ENCODE measurements at places on chromosomes 16 and 17.

GRCh38 chr16:9119795-9120194 lies 28.4 kb downstream of the HAPSTR1 start:
- peaks cover 63% of the 10 kb centered on the region for H3K36me3 ChIP-seq
- H3K27me3 ChIP-seq: no peaks in the 10 kb centered on the region
- peak; percentile 55 for DNase-seq

DNA sequence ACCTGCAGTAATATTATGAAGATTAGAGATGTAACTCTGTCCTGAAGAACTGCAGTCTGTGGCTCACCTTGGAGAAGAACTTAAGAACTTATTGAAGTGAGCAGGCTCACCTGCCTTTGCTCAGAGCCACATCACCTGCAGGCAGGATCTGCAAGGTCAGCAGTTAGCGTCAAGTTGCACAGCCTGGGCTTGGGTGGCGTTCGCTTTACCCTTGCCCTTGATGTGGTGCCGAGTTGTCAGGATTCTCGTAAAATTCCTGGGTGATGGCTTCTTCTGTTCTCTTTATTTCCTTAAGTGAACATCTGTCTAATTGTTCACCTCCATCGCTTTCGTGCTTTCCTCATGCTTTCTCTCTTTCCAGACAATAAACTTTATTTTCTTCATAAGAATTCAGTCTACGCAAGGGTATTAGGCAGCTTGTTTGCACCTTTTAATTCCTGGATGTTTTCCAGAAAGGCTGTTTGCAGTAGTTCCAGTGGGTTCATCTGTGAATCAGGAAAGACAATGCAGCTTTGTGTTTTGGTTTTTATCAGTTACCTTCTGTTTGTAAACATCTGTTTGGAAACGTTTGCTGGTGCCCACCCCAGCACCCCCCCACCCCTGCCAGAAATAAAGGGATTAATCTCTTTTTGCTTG lies 254.3 kb downstream of the WWOX start:
- H3K4me3 ChIP-seq: no peak overlapping the region
- H3K27ac ChIP-seq: no peak overlapping the region
- DNase-seq: no peak
- H3K27me3 ChIP-seq: no peaks in the 10 kb centered on the region
- H3K4me1 ChIP-seq: no peaks in the 10 kb centered on the region

DNA sequence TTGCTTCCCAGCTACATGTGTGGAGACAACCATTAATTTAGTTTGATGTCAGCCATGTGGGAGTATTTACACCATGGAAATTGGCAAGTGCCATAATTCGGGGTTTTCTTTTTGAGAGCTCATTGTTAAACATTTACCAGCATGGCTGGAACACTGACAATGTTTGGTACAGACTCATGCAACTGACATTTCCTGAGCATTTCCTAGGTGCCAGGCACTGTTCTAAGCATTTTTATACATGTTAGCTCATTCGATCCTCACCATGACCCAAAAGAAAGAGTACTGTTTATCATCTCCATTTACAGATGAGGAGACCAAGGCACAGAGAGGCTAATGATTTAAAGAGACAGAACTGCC lies 86.9 kb downstream of the FOXL1 start:
- peaks cover 42% of the 10 kb centered on the region for H3K4me1 ChIP-seq
- no peaks in the 10 kb centered on the region for H3K36me3 ChIP-seq
- H3K27ac ChIP-seq: peak overlapping the region; percentile 42

DNA sequence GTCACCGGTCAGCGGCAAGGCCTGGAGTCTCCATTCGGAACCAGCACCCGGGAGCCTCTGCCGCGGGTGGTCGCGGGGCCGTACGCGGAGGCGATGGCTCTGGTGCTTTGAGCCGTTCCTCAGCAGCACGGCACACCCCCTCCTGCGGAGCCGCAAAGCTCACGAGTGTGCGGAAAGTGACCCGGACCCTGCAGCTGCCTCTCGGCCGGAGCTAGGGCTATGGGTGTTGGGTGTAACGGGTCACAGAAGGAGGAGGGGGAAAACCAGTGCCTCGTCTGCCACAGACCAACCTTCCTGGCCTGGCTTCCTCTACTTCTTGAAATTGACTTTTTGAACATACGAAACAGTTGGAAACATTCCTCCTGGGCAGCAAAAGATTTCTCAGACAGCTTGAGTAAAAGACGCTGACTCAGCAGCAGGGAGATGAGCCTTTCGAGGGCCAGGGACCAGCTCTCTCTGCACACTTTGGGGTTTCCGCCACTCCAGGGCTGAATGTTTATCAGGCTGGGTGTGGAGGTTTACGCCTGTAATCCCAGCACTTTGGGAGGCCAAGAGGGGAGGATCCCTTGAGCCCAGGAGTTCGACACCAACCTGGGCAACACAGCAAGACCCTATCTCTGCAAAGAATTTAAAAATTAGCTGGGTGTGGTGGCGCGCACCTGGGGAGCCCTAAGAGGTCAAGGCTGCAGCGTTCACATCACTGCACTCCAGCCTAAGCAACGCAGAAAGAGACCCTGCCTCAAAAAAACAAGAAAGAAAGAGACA lies 26.4 kb upstream of the PITPNA start:
- peak overlapping the region; percentile 80 for H3K27ac ChIP-seq
- no peak overlapping the region for H3K4me3 ChIP-seq
- no peaks in the 10 kb centered on the region for H3K27me3 ChIP-seq
- no peak for DNase-seq
- H3K4me1 ChIP-seq: peaks cover 12% of the 10 kb centered on the region
- no peaks in the 10 kb centered on the region for H3K36me3 ChIP-seq

GRCh38 chr17:29582772-29583171 lies 6.7 kb downstream of the GIT1 start:
- H3K4me1 ChIP-seq: peaks cover 74% of the 10 kb centered on the region
- DNase-seq: no peak
- no peaks in the 10 kb centered on the region for H3K27me3 ChIP-seq

DNA sequence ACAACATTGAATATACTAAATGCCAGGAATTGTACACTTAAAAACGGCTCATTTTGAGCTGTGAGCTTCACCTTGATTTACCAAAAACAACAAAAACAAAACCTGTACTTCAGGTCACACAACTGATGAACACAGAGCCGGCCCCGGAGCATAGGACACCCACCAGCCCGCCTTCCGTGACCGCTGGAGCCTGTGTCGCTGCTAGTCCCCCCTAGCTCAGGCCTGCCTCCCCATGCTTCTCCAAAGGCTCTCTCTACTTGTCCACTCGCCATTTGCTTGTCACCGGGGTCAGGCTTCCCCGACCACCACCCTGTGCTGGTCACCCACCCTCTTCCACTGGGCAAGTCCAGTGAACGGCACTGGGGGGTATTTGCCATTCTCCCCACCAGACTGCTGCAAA lies 113.8 kb upstream of the TNRC6C start:
- no peak for DNase-seq
- H3K27me3 ChIP-seq: no peaks in the 10 kb centered on the region
- peaks cover 36% of the 10 kb centered on the region for H3K4me1 ChIP-seq
- no peak overlapping the region for H3K27ac ChIP-seq
- no peaks in the 10 kb centered on the region for H3K36me3 ChIP-seq
- H3K4me3 ChIP-seq: no peak overlapping the region

- peaks cover 2% of the 10 kb centered on the region for H3K4me1 ChIP-seq
- H3K27ac ChIP-seq: no peak overlapping the region
- H3K36me3 ChIP-seq: no peaks in the 10 kb centered on the region
- no peaks in the 10 kb centered on the region for H3K27me3 ChIP-seq
Measured at GRCh38 chr17:13420418-13420826, 181.3 kb downstream of the HS3ST3A1 start.

GRCh38 chr16:56860226-56861020 lies 4.6 kb upstream of the SLC12A3 start:
- no peaks in the 10 kb centered on the region for H3K36me3 ChIP-seq
- no peak for DNase-seq
- H3K4me3 ChIP-seq: no peak overlapping the region
- H3K4me1 ChIP-seq: peaks cover 13% of the 10 kb centered on the region

GRCh38 chr16:57150682-57151330 lies 35.0 kb downstream of the PSME3IP1 start:
- H3K36me3 ChIP-seq: no peaks in the 10 kb centered on the region
- peaks cover 62% of the 10 kb centered on the region for H3K4me1 ChIP-seq
- no peak for DNase-seq
- H3K27me3 ChIP-seq: no peaks in the 10 kb centered on the region
- no peak overlapping the region for H3K27ac ChIP-seq

DNA sequence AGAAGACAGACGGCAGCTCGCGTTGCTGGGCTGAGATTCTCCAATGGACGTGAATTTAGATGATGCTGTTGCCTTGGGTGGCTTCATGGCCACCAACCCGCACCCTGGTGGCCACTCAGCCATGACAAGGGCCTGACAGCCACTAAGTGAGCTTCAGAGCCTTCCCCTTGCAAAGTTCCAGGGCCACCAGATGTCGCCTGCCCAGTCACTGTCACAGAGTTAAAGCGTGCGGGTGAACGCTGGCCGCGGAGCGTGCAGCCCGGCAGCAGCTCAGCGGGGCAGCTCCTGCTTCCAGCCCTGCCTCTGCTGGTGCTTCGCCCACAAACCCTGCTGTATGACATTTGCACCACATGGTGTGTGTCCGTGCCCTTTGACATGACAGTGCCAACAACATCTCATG lies 13.3 kb upstream of the KREMEN2 start:
- no peak overlapping the region for H3K27ac ChIP-seq
- H3K36me3 ChIP-seq: peaks cover 33% of the 10 kb centered on the region
- H3K4me1 ChIP-seq: no peaks in the 10 kb centered on the region
- DNase-seq: no peak
- H3K27me3 ChIP-seq: peaks cover 12% of the 10 kb centered on the region

DNA sequence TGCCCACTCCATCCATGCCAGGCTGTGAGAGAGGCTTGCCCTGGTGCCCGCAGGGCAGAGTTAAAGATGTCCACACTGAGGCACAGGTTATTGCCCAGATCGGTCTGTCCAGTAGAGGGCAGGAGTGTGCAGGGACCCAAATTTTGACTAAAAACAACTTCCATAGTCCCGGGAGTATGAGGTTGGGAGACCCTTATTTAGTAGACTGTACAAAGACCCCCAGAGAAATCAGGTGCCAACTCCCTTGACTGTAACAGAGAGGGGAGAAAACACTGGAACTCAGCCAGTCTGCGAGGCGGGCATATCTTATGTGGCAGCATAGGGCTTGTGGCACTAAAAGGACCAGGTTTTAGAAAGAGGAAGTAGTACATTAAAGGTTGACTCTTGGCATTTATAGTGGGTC lies 43.4 kb downstream of the HNF1B start:
- no peaks in the 10 kb centered on the region for H3K4me1 ChIP-seq
- no peaks in the 10 kb centered on the region for H3K36me3 ChIP-seq
- DNase-seq: peak; percentile 16
- no peak overlapping the region for H3K27ac ChIP-seq

DNA sequence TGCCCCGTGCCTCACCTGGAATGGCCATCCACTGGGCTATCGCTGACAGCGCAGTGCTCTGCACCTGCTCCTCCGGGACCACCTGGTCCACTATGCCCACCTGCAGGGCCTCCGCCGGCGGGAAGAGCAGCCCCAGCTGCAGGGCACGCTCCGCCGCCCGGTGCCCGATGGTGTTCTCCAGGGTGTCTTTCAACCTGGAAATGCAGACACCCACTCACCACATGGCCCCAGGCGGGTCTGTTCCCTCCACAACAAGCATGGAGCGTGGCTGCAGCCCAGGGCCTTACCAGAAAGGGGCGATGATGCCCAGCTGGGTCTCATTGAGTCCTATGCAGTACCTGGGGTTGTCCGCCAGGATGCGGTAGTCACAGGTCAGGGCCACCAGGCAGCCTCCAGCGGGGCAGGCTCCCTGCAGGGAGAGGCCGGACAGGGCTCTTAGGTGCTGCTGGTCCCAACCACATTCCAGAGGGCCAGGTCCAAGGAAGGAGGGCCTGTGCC lies 6.8 kb downstream of the DNASE1L2 start:
- no peak overlapping the region for H3K4me3 ChIP-seq
- no peak overlapping the region for H3K27ac ChIP-seq
- peaks cover under 1% of the 10 kb centered on the region for H3K4me1 ChIP-seq
- no peak for DNase-seq
- peaks cover 66% of the 10 kb centered on the region for H3K36me3 ChIP-seq
- no peaks in the 10 kb centered on the region for H3K27me3 ChIP-seq

- DNase-seq: no peak
- H3K4me3 ChIP-seq: peak overlapping the region; percentile 91
- H3K4me1 ChIP-seq: peaks cover 71% of the 10 kb centered on the region
Measured at GRCh38 chr17:74750039-74750326, 1.6 kb downstream of the NHERF1 start.

DNA sequence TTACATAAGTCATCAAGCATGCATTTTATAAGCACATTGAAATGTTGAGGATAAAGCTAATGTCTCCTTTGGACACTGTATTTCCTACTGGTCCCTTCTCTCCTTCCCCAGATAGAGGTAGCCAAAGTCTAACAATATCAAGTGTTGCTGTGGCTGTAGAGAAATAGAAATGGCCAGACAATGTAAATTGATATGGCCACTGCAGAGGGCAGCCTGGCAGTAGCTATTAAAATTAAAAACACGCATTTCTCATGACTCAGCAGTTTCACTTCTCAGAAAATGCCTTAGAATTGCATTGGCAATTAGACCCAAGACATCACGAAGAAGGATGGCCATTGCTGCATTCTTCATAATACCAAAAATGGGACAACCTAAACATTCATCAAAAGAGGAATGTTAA lies 46.8 kb upstream of the MRTFB start:
- H3K4me3 ChIP-seq: no peak overlapping the region
- H3K4me1 ChIP-seq: peaks cover 9% of the 10 kb centered on the region
- H3K27me3 ChIP-seq: no peaks in the 10 kb centered on the region
- DNase-seq: no peak
- no peaks in the 10 kb centered on the region for H3K36me3 ChIP-seq

- no peaks in the 10 kb centered on the region for H3K36me3 ChIP-seq
- no peak overlapping the region for H3K27ac ChIP-seq
- no peak overlapping the region for H3K4me3 ChIP-seq
- no peak for DNase-seq
- no peaks in the 10 kb centered on the region for H3K4me1 ChIP-seq
- no peaks in the 10 kb centered on the region for H3K27me3 ChIP-seq
Measured at GRCh38 chr16:65775829-65776228, 590.7 kb upstream of the CDH5 start.

DNA sequence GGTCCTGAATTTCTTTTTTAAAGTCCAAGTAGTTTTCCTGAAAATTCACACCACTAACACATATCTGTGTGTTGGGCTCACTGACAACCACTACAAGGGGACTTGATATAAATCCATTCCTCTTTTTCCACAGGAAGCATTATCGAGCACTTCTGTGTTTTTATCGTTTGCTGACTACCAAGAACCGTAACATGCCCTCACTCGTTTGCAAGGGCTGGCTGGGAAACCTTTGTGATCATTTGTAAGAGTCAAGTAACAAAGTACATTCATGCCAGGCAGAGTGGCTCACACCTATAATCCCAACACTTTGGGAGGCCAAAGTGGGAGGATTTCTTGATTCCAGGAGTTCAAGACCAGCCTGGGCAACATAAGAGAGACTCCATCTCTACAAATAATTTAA lies 62.1 kb downstream of the ZZEF1 start:
- H3K4me3 ChIP-seq: no peak overlapping the region
- DNase-seq: no peak
- peaks cover 98% of the 10 kb centered on the region for H3K36me3 ChIP-seq
- no peaks in the 10 kb centered on the region for H3K4me1 ChIP-seq
- H3K27ac ChIP-seq: no peak overlapping the region

GRCh38 chr16:66324815-66325515 lies 41.5 kb upstream of the CDH5 start:
- no peak overlapping the region for H3K27ac ChIP-seq
- DNase-seq: no peak
- H3K4me1 ChIP-seq: no peaks in the 10 kb centered on the region
- H3K36me3 ChIP-seq: no peaks in the 10 kb centered on the region
- H3K27me3 ChIP-seq: no peaks in the 10 kb centered on the region

- H3K27ac ChIP-seq: peak overlapping the region; percentile 87
- H3K4me1 ChIP-seq: peaks cover 46% of the 10 kb centered on the region
- peaks cover 3% of the 10 kb centered on the region for H3K36me3 ChIP-seq
Measured at GRCh38 chr17:42408061-42408460, 15.0 kb downstream of the CAVIN1 start.

Data from heart right ventricle (tissue), 16 donors.